ENCODE measurements at places on chromosomes 3 and 15.
A peak's percentile ranks its signal among the peaks of the same experiment; 100 is the strongest.

DNA sequence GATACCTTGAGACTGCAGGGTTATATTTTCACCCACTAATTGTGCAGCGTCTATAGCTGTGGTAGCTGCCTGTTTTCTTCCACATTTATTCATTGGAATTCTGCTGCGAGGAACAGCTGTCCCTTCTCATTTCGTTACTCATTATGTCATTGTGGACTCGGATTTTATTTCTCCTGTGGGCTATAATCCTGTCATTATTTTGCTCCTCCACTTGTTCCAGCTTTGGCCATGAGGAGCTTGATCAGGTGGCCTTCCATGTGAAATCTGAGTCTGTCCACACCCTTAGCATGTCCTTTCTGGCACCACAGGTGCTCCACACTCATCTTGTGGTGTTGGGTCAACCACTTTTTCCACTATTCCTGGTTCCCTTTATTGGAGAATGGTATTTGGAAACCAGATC lies 14.8 kb downstream of the LYSMD4 start:
- no peak for DNase-seq

- DNase-seq, result no peak
Observed at GRCh38 chr3:89808680-89809197, 701.3 kb downstream of the EPHA3 start.

GRCh38 chr3:152595975-152596821 lies 238.7 kb upstream of the P2RY1 start:
- DNase-seq, result no peak

DNA sequence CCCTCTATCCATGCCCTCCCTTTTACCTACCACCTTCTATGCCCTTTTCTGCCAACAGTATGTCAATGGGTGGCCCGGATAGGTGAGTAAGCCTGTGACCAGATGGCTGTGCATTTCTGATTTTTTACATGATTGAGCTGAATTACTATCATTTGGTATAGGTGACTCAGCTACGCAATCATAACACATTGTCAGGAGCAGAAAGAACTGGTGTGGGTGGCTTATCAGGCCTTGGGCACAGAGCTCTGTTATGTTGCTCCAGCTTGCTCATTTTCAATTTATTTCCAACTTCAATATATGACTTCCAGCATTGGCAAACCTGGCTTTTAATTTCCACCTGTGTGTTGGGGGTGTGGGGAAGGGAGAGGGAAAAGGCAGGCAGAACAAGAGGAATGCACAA lies 86.6 kb upstream of the AGBL1 start:
- no peak for DNase-seq

- DNase-seq, result no peak
Observed at GRCh38 chr3:161630794-161631193, 134.2 kb downstream of the OTOL1 start.

DNA sequence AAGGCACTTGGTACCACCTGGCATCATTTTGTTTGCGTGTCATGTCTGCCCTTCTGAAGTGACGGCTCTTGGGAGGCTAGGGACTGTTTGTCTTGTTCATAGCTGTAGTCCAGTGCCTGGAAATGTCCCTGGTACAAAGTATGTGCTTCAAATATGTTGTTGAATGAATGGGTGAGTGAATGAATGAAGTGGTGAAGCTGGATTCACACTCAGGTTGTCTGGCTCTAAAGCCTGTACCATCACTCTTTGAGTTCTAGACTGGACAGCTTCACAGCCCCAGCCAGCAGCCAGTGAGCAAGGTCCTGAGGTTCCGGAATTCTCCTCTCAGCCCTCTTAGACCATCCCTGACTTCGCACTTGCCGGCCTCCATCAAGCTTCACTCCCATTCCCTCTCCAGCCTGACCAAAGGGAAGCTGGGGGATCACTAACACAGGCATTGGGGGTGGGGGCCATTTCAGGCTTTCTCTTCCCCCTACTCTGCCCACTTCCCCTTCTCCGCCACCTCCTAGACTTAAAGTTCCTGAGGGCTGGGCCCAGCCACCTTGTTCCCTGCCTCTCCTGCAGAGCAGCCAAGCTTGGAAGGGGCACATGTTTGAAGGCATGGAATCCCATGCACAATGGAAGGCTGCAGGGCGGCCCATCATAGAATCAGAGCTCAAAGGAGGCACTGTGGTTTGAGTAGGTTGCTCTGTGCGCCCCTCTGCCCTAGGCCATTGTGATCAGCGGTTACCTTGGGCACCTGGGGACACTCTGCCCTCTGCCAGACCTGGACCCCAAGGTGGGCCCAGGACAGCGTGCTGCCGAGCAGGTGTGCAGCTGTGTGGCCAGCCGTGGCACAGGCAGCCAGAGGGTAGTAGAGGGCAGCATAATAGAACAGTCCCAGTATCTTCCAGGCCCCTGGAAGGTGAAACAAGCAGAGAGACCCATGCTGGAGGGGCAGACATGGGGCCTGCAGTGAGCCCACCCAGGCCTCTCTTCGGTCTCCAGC lies 7.7 kb downstream of the STRA6 start:
- DNase-seq, result no peak

- no peak for DNase-seq
Observed at GRCh38 chr3:122421836-122422235, 6.0 kb upstream of the WDR5B start.

GRCh38 chr3:48832684-48833083 lies 15.0 kb downstream of the PRKAR2A start:
- DNase-seq, result no peak

DNA sequence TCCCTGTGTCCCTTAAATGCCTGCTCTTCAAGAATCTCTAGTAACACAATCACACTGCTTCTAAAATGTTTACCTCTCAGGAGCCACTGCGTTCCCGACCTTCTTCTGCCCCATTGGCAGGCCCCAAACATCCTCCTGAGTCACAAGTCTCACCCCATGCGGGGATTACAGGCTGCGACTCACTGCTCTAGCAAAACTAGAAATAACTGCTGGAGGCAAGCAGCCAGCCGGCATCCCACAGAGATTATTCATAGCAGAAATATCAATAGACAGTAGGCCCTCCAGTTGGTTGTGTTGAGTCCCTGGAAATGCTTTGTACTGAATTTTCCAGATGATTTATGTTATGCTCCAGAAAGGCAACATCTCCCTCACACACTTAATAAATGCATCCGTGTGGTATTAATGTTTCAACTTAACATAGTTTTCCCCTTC lies 64.8 kb downstream of the RFTN1 start:
- DNase-seq, result peak; percentile 36

- no peak for DNase-seq
Observed at GRCh38 chr3:184345317-184346144, 8.1 kb downstream of the FAM131A start.

GRCh38 chr3:162295323-162295983 lies 798.8 kb downstream of the OTOL1 start:
- no peak for DNase-seq

DNA sequence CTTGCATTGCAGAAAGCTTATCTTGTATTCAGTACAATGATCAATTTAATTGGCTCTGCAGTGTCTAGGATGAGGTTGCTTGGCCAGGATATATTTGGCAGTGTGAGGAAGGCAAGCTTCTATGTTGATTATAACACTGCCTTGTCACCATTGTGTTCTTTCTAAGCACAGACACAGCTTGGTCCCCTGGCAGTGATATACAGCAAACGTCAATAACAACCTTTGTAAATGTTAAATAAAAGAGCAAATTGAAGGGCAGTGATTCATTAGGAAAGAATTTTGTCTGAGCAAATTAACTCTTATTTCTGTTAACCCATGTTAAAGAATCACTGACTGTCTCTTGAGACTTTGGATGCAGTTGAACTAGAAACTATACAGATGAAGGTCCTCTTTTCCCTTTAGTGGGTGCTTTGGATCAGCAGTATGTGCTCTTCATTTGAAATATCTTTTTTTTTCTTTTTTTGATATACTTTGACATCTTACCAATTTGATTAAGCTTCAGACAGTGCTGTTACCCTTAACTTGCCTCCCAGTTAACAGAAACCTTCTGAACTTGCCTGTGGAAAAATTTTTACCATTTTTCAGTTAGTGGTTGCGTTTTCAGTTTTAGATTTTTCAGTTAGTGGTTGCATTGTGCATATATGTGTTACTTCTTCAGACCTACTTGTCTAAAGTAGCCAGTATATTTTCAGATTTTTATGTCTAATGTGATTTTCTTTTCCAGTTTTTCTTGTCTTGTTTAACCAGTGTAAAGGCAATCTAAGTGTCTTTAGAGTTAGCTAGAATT lies 199.8 kb downstream of the TCF12 start:
- DNase-seq, result no peak

DNA sequence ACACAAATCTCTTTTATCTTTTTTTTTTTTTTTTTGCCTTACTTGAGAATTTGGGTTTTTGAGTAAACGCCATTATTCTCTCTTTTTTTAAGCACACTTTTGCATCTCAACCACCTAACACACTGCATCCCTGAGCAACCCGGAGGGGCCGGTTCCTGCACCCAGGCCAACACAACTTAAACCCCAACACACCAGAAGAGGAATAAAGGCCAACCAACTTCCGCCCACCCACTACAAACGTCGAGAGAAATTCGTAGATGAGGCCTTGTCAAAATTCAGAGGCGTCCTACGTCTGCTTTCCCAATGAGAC lies 389 bp upstream of the CCNB2 start:
- no peak for DNase-seq

DNA sequence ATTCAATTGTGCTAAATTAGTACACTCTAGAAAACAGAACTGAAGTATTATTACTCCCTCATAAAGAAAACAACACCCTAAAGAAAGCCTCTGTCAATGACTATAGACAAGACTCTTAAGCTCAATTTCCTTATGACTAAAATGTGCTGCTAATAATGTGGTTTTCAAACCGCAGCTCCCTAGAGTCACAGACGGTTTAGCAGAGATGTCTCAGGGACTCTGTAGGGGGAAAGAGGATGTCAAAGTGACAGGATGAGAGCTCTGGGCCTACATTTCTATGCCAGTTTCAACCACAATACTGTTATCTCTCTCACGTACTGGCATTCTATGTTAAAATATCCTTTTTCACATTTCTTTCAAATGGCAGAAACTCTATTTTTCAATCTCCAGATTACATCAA lies 37.6 kb upstream of the WDR49 start:
- DNase-seq, result peak; percentile 10

DNA sequence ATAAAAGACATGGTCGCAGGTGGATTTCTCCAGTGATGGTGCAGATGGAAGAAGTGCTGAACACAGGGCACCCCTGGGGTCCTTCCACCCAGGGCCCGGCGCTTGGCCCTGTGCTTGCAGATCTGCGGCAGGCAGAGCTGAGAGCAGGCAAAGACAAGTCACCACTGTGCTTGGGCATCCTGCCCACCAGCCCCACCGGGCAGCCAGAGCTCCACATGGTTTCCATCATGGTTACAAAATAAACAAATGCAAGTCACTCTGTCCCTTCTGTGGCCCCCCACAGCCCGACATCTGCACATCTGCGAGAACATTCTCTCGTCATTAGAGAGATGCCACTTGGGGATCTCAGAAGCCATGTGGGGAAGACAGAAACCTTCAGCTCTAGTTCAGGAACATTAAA lies 37.6 kb upstream of the SFMBT1 start:
- no peak for DNase-seq

DNA sequence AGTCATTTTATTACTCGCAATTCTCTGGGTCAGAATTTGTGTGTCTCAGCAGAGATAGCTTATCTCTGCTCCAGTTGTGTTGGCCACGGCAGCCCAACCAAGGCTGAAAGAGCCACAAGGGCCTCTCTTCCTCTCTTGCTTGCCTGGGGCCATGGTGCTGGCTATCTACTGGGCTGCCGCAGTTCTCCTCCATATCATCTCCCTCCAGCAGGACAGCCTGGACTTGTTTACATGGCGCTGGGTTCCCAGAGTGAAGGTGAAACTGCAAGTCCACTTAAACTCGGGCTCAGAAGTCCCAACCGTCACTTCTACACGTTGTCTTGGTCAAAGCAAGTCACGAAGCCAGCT lies 134.8 kb downstream of the UACA start:
- no peak for DNase-seq
